Cardiac muscle cell (in vitro differentiated cells and primary cell): ENCODE measurements at places on chromosomes 4 and X.

- DNase-seq: no peak
Measured at GRCh38 chrX:11756354-11757318, 1.4 kb upstream of the MSL3 start.

DNA sequence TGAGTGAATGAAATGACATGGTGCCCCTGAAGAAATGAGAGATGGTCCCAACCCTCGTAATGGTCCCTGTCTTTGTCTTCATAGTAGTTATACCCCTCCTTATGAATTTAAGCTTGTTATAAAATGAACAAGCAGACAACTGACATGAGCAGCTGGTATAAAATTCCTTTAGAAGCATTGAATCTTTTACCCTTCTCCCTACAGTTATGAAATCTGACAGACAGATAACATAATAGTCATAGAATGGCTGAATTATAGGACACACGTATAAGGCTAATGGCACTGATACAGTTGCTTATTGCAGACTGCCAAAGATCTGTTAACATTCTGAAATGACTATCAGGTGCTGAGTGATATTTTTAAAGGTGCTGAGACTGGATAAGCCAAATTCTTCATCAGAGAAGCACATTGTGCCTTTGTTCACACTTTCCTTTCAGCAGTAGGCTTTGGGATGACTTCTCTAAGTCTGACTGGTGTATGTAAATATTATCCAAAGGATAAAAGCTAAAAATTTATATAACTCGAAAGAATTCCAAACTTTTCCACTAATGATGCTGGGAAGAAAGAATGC, 47.4 kb upstream of the PDGFC start:
- no peak for DNase-seq

GRCh38 chrX:20063153-20063552, 53.6 kb downstream of the MAP7D2 start:
- no peak for DNase-seq

DNA sequence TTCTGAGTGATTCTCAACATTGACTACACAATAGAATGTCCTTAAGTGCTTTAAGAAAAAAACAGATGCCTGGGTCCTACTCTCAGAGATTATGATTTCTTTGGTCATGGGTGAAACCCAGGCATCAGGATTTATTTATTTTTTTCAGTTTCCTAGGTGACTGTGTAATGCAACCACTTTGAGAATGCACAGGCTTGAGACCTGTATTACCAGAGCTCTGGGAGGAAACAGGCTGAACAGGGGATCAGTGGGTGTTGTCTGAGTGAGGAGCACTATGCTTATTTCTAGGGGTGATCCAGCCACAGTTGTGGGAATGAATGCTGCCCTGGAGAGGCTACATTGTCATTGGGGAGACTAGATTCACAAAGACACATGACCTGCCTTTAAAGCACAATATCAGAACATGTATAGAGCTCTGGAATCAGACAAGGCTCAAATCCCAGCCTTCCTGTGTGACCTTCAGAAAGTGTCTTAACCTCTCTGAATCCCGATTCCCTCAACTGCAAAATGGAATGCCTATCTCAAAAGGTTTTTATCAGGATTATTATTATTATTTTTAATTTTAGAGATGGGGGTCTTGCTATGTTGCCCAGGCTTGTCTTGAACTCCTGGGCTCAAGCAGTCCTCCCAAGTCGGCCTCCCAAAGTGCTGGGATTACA, 61.6 kb upstream of the PRPS1 start:
- DNase-seq: peak; percentile 3

GRCh38 chrX:132090403-132091159, 37.2 kb downstream of the FRMD7 start:
- DNase-seq: no peak

DNA sequence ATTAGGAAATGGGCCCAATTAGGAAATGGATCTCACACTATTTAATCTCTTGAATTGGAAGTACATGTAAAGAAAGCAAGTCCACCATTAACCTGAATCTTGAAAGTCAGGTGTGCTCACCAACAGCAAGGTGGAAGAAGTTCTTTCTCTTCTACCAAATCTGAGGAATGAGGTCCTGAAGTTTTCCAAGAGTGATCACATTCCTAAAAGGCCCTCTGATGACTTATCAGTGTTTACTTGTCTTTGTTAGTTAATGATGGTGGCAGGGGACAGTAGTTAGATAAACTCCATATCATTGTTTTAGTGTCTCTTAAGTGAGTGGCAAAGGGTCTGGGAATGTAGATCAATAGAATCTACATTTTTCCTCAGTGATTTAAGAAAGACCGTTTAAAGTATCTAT, 61.3 kb upstream of the APELA start:
- no peak for DNase-seq

DNA sequence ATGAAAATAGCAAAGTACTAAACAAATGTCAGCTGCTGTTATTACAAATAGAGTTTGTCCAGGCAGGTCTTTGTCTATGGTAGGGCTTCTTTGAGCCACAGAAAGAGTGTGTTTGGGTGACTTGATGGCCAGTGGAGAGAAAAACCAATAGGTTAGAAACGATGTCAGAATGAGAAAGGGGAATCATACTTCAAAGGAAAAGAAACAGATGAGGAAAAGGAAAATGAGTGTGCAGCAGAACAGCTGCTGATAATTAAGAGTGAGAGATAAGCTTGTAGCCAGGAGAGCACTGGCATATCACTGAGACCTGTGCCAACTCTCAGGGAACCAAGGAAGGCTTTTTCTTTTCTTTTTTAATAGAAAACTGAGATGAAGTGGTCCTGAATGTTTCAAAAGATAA, 257.2 kb downstream of the ARHGAP24 start:
- DNase-seq: no peak

GRCh38 chrX:120562569-120562926, 1.8 kb upstream of the CUL4B start:
- DNase-seq: no peak

- DNase-seq: no peak
Measured at GRCh38 chr4:107449611-107450369, 270.2 kb downstream of the PAPSS1 start.

GRCh38 chrX:87528487-87528886, 10.9 kb downstream of the KLHL4 start:
- DNase-seq: no peak

DNA sequence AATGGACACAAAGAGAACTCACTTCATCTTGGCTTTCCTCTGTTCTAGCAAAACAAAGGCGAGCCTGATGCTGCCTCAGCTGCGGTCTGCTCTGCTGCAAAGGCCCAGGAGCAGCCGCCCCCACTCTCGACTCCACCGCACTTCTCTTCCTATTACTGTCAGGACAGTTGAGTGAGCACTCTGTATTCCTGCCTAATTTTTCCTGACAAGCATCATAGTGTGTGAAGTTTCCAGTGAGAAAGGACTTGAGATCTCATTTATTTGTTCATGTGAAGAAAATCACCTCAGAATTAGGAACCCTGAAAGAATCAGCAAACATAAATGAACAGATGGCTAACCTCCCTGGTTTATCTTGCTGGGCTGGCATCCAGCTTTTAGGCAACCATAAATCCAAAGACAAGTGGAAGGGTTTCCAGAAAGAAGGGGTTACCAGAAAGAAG, 15.6 kb downstream of the SCARB2 start:
- DNase-seq: peak; percentile 79

- DNase-seq: no peak
Measured at GRCh38 chr4:139658185-139658584, 7.4 kb upstream of the MGST2 start.

- no peak for DNase-seq
Measured at GRCh38 chr4:3864742-3865721, 98.8 kb downstream of the ADRA2C start.

- no peak for DNase-seq
Measured at GRCh38 chrX:49932791-49933190, 10.4 kb downstream of the CLCN5 start.

DNA sequence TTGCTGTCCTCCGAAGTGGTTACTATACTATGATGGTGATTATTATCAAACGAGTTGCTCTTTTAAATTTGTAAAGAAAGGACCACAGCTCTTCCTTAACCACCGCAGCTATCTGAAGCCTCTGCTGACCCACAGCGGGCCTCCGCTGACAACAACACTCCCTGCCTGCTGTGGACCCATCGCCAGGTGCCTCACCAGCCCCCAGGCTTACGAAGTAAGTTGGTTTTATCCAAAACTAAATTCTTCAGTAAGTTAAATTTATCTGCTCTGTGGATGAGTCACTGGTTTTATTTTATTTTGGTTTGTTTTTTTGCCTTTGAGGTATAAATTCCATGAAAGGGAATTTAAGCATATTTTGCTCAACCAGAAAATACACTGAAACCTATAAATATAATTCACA, 54.7 kb downstream of the SLC9A6 start:
- DNase-seq: no peak

- no peak for DNase-seq
Measured at GRCh38 chrX:118637997-118638396, 89.4 kb upstream of the IL13RA1 start.

DNA sequence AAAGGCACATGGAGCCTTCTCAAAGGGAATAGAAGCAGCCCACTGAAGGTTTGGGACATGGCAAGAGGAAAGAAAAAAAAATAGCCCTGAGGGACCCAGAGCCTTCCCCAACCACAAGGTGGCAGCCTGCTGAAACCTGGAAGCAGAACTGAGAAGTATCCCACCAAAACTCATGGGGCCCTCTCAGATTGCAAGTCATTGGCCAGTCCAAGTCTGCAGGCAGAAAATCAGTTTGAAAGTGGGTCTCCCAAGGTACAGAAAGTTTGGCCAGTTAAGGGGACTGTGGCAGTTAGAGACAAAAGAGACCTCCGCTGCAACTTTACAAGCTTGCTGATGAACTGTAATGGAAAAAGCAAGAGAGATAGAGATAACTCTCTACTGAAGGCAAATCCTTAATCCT, 155.8 kb downstream of the ANTXR2 start:
- no peak for DNase-seq

GRCh38 chr4:48779095-48779997, 733 bp downstream of the FRYL start:
- peak; percentile 70 for DNase-seq

DNA sequence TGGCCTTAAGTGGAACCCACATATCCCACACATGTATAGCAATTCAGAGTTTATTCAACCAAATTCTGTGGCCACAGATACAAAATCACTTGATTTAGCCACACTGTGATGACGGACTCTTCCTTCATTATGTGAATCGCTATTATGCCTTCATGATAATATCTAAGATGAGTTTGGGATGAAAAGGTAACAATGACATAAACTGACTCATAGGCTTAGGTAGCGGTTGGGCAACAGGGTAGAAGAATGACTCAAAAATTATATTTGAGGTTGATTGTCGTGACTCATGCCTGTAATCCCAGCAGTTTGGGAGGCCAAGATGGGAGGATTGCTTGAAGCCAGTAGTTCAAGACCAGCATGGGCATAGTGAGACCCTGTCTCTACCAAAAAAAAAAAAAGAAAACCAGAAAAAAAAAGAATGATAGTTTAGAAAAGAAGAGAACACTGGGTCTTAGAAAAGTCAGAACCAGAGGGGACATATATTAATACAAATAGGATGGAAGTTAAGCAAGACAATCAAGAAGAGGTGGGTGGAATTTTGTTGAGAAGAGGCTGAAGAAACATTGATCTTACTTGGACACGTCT, 70.4 kb upstream of the USP9X start:
- peak; percentile 11 for DNase-seq

GRCh38 chr4:122379239-122379638, 428 bp downstream of the ADAD1 start:
- DNase-seq: no peak

DNA sequence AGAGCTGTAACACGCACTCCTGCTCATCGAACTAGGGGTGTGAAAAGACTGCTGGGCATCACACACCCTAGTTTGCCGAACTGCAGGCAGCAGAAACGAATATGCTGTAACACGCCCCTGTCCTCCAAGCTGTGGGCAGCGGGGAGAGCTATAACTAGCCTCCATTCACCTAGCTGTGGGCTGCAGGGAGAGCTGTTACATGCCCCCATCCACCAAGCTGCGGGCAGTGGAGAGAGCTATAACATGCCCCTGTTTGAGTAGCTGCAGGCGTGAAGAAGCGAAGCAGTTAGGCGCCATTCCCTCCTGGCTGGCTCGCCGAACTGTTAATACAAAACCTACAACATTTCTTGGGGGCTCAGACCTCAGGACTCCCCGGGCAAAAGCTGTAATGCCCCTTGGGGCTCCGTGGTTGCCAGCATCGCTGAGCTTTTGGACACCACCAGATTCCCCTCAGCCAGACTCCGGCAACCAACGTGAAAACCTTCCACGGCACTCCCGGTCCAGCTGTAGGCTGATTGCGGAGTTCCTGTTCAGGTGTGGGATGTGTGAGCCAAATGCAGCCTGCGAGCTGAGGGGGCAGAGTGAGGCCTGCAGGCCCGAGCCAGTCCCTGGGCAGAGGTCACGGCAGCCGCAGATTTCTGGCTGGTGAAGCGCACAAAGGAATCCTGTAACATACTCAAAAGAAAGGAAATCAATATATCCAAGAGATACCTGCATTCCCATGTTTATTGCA, 41.1 kb upstream of the ANKRD17 start:
- no peak for DNase-seq

- DNase-seq: no peak
Measured at GRCh38 chrX:124717537-124717936, 371.2 kb downstream of the SH2D1A start.

DNA sequence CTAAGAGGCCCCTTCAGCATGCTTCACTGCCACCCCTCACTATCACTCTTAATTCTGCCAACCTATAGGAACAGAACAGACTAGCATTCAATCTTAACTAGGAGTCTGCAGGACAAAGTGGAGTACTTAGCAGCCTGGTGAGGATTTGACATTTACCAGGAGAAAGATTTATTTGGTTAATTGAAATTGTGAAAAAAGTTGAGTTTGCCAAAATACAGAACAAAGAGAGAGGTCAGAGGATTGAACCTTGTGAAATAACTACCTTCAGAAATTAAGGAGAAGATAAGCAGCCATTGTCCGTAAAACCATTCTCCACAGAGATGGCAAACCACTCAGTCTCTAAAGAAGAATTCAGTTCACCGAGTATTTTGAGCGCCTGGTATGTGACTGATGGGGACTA, 41.8 kb upstream of the IQCM start:
- no peak for DNase-seq

DNA sequence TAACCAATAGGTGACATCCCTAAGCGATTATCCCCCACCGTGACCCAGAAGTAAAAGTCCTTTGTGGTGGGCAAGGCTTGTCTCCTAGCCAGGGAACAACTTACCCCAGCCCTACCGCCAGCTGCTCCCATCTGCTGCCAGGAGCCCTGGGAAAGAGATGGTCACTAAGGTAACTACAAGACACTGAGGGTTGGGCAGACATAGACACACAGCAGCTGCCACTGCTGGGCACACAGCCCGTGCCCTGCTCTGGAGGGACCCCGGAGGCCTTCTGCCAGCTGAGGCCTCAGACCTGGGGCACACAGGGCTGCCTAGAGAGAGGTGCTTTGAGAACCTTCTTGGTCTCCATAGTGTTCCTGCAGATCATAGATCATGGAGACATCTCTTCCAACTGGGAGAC, 53.0 kb upstream of the PROM1 start:
- DNase-seq: no peak

DNA sequence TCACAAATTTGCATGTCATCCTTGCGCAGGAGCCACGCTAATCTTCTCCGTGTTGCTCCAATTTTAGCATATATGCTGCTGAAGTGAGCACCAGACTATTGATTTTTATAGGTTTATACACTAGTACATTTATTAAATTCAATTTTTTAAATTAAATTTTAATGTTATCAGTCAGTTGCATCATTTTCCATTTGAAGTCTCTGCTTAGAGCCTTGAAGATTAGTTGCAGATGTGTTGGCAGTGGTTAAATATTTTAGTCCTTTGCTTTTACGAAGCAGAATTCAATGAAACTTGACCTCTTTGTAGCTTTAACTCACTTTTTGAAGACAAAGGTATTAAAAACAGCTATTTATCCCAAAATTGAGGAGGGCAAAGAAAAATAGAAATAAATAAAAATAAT, 16.5 kb downstream of the TRAPPC11 start:
- no peak for DNase-seq

GRCh38 chrX:151359341-151359740, 37.7 kb upstream of the VMA21 start:
- no peak for DNase-seq
